Right cardiac atrium (tissue), 5 donors: ENCODE measurements at places on chromosomes 5 and 9.
A peak's percentile ranks its signal among the peaks of the same experiment; 100 is the strongest.

GRCh38 chr9:134144801-134145200, 8.9 kb downstream of the WDR5 start:
- no peak for DNase-seq

- no peak for DNase-seq
Measured at GRCh38 chr9:106420511-106420944, 442.4 kb upstream of the ZNF462 start.

GRCh38 chr9:132762896-132763295, 92.6 kb downstream of the GTF3C4 start:
- no peak for DNase-seq

GRCh38 chr9:98070704-98071103, 14.2 kb downstream of the NANS start:
- no peak for DNase-seq

DNA sequence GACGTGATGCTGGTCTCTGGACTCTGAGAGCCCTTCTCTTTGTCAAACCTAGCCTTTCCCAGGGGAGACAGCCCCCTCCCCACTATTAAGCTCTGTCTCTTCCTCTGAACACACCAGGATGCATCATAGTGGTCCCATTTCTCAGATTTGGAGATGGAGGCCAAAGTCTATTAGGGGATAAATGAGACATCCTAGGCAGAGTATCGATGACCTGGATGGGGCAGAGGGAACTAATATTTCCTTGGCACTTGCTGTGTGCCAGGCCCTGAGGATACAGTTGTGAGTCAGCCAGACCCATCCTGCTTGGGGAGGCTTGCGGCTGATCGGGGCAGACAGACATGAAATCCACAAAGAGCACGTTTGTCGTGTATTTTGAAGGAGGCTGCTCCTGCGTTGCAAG, 5.2 kb downstream of the DNM1 start:
- no peak for DNase-seq

GRCh38 chr5:178324481-178325310, 92.1 kb upstream of the PHYKPL start:
- peak; percentile 51 for DNase-seq

DNA sequence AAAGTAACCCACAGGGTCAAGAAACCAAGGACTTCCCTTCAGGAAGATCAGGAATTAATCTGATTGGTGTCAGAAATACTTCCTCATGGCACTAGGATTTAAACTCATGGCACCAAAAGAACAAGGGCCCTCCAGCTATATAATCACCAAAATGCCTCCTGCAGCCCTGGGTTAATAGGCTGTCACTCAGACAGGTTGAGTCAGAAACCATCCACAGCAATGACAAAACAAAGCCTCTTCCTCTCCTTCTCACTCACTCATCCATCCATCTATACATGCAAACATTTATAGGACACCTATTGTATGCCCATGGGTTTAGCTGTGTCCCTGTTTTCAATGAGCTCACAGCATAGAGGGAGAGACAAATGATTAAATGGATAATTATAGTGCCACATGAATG, 62.5 kb upstream of the SPOCK1 start:
- no peak for DNase-seq

DNA sequence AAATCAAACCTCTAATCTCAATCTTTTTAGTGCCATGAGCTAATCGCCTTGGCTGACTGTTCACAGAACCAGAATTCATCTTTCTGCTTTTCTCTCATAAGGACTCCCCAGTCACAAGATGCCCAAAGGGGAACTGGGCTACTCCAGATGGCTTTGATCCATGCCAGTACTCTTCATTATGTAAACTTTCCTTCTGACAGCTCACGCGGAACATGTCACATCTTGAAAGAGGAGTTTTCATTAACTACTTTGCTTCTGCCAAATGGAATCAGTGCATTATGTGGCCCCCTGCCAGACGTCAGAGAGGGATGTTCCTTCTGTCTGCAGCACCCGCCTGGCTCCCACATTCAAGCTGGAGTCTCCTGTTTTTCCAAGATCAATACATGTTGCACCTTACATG, 142.1 kb upstream of the NMUR2 start:
- DNase-seq: no peak

DNA sequence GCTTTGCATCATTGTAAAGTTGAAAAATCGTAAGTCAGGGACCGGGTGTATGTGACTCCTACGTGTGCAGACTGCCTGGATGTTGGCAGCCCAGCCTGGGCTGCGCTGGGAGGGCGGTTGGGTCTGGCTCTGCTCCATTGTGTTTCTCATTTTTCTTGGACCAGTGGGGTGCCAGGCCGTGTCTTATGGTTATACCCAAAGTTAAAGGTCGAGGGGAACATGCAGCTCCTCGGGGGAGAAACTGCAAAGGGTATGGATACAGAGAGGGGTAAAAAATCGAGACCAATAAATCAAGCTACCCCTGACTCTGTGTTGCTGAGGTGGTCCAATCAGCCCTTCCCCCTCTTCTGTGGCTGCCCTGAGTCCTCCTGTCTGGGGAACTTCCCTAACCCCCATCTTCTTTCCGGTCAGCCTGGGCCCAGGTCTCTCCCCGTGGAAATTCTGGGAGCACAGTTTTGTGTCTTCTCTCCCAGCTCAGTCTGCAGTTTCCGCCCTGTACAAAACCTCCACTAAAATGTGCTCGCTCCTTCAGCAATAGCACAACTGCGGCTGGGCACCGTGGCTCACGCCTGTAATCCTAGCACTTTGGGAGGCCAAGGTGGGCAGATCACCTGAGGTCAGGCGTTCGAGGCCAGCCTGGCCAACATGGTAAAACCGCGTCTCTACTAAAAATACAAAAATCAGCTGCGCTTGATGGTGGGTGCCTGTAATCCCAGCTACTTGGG, 34.1 kb upstream of the UNC5A start:
- no peak for DNase-seq

- no peak for DNase-seq
Measured at GRCh38 chr5:158079097-158079496, 220.2 kb upstream of the CLINT1 start.

DNA sequence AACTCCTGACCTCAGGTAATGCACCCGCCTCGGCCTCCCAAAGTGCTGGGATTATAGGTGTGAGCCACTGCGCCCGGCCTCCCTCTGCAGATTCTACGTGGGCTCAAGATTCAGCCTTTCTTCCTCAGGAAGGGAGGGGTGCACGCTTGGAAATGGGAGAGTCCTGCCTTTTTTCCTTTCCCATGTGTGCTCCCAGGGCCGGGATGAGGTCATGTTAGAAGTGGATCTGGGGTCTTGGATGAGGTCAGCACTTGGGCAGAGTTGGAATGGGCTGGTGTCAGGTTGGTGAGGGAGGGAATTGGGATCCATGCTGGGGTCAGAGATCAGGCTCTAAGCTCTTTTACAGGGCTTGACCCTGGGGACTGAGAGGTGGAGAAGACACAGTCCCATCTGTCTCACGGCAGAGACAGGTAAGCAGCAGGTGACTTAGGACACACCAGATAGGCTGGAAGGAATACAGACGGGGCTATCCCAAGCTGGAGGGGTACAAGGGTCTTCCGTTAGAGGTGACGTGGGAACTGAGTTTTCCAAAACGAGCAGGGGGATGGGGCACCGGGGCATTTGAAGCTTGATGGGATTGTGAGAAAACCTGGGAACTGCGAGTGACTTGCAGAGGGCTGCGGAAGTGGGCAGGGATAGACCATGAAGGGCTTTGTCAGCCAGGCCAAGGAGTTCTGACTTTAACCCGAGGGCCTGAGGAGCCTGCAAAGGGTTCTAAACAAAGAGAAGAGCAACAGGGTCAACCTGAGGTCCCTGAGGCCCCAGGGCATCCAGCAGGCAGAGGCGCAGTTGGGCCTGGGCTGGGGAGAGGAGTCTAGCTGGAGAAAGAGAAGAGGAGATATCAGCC, 1.8 kb upstream of the AQP7 start:
- DNase-seq: peak; percentile 49

- no peak for DNase-seq
Measured at GRCh38 chr9:112145886-112146285, 29.2 kb downstream of the SUSD1 start.

DNA sequence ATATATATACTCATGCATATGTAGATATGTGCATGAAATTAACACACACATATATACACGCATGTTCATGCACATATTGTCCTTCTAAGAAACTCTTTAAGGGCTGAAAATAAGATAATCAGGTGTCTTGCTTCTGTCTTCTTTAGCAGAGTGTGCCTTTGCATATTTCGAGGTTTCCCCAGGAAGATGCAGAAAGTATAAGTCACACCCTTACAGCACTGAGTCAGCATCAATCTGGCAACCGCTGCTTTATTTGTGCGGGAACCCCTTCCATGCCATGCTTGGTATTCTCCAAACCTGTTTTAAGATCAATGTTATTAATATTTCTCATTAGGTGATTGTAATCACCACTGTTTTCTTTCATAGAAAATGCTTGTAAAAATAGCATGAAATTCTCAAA, 557.9 kb downstream of the CAAP1 start:
- DNase-seq: no peak

GRCh38 chr5:89471541-89471940, 588.6 kb upstream of the MEF2C start:
- DNase-seq: no peak

GRCh38 chr9:114055894-114056293, 22.2 kb downstream of the AMBP start:
- DNase-seq: no peak

GRCh38 chr9:99873531-99873930, 32.9 kb upstream of the STX17 start:
- DNase-seq: no peak

DNA sequence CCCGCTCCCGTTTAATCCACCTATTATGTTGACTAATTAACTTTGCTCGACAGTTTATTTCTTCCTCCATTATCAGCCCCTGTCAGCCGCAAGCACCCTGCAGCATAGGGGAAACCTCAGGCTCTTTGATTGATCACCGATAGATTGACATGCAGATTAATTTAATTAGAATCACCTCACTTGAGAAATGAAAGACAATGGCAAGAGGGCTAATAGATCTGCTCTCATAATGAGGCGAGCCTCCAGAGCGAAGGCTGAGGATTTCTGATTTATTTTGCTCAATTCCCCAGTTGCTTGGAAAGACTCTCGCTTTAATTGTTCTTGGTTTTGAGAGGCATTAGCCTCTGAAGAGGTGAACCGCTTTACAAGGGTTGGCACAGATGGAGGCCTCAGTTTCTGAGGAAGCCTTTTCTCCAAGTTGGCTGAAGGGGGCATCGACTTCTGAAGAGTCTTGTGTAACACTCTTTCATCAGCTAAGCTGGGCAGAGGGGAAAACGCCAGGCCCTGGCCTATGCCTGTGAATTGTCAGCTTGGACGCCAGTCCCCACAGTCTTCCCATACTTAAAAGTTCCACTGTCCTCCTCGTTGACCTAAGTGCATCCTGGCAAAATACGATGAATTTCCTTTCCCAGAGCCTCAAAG, 275.4 kb downstream of the EBF1 start:
- peak; percentile 21 for DNase-seq

GRCh38 chr9:32677931-32678330, 42.5 kb upstream of the TAF1L start:
- DNase-seq: no peak

DNA sequence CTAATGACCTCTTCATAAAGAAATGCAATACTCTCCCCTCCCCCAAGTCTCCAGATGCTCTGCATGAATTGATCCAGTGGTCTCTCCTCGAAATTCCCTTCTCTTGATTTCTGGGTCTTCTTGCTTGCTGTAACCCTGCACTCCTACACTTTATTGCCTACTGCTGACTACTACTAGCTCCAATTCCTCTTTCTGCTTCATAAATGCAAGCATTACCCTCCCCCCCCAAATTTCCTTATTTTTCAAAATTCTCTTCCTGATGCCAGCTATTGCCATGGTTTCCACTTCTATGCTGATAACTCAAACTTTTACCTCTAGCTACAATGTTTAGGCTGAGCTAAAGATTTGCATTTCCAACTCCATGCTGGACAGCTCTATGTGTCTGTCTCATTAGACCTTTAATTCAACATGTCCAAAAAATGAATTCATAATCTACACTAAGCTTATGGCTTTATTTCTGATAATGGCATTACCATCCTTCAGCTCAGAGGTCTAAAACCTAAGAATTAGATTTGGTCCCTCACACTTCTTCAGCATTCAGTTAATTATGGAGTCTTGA, 1.4 kb downstream of the ZBTB26 start:
- DNase-seq: no peak

GRCh38 chr9:89939181-89939580, 334.4 kb downstream of the GADD45G start:
- DNase-seq: no peak

DNA sequence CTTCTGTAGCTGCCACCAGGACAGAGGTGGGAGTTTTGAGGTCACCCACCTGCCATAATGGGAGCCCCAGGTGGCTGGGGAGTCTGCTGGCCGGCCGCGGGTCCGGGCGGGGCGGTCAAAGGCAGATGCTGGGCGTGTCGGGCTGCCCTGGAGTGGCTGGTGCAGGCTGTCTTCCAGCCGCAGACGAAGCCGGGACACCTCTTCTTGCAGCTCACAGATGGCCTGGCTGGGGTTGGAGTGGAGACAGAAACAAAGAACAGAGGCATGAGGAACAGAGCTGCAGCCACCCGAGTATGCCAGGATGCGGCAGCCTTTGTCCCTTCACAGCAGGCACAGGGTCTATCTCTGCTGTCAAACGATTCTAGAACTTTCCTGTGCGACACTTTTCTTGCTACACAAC, 18.0 kb downstream of the ORM2 start:
- no peak for DNase-seq

DNA sequence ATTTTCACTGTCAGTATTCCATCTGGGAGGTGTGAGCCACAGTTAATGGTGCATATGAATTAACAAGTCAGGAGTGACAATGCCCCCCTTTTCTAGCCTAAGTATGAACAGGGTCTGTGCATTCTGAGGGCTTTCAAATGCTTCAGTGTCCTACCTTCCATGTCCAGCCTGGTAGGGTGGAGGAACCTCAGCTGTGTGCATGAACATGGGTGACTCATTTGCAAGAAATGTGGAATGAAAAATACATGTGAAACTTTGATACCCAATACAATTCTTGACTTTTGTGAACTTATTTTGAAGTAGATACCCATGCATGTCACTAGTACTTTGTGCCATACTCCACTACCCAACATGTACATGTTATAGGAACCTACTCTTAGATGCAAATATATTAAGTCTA, 375.8 kb downstream of the SEMA5A start:
- DNase-seq: no peak

DNA sequence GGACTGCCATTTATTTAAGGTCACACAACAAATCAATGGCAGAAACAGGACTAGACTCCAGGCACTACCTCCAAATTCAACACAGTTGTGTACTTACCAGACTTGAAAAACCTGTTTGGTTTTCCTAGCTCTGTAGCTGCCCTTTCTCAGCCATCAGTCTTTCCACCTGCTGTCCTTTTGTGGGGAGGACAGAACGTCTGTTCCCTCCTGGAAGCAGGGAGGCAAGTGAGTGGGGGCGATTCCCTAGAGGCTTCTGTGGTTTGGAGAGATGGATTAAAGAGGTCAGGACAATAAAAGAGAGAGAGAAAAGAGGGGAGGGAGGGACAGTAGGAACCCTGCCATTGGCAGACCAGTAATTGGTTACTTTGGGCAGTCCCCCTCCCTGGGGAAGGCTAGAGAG, 14.7 kb downstream of the ASTN2 start:
- DNase-seq: no peak

- DNase-seq: no peak
Measured at GRCh38 chr9:109797006-109797405, 17.0 kb downstream of the PALM2AKAP2 start.
